ENCODE measurements at places on chromosomes 4 and X.

GRCh38 chr4:141132072-141132708 lies 1.1 kb downstream of the RNF150 start:
- DNase-seq: peak; percentile 1

- DNase-seq: no peak
Observed at GRCh38 chrX:115609621-115610020, 48.6 kb downstream of the PLS3 start.

- no peak for DNase-seq
Observed at GRCh38 chr4:146212781-146213180, 1.6 kb upstream of the REELD1 start.

- no peak for DNase-seq
Observed at GRCh38 chr4:78145008-78145407, 87.9 kb downstream of the FRAS1 start.

DNA sequence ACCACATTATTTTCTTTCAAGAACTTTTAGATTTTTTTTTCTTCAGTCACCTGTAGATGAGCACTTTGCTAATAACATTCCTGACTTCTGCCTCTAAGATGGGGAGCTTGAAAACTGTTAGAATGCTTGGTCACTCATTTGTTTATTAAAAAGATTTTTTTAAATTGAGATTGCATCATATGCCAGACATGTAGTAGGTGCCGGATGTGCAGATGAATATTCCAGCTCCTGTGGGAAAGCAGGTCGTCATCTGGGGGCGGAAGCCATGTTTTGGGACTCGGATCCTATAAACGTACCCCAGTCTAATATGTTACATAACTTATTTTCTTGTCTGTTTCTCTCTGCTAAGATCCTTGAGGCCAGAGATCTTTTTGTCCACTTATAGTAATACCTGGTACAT lies 236.8 kb downstream of the ARHGAP10 start:
- no peak for DNase-seq

DNA sequence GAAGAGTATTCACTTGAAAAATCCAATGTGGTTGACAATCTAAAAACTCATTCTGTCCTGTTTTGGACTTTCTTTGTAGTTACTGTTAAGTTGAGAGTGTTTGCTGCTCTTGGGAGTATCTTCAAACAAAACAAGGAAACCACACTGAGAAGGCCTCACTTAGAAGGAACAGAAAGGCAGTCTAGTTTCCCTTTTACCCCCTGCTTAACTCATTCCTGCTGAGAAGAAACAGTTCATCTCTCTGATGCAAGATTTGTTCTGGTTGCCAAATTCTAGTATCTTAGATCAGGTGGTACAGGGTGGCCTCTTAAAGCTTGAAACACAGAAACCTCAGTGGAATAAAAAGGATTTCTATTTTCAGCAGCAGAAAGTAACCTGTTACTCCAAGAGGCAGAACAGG lies 41.4 kb downstream of the GUCY2F start:
- no peak for DNase-seq

GRCh38 chr4:89055157-89056080 lies 1.6 kb downstream of the FAM13A start:
- DNase-seq: no peak

- DNase-seq: no peak
Observed at GRCh38 chr4:91233164-91233563, 1070.6 kb upstream of the GRID2 start.

DNA sequence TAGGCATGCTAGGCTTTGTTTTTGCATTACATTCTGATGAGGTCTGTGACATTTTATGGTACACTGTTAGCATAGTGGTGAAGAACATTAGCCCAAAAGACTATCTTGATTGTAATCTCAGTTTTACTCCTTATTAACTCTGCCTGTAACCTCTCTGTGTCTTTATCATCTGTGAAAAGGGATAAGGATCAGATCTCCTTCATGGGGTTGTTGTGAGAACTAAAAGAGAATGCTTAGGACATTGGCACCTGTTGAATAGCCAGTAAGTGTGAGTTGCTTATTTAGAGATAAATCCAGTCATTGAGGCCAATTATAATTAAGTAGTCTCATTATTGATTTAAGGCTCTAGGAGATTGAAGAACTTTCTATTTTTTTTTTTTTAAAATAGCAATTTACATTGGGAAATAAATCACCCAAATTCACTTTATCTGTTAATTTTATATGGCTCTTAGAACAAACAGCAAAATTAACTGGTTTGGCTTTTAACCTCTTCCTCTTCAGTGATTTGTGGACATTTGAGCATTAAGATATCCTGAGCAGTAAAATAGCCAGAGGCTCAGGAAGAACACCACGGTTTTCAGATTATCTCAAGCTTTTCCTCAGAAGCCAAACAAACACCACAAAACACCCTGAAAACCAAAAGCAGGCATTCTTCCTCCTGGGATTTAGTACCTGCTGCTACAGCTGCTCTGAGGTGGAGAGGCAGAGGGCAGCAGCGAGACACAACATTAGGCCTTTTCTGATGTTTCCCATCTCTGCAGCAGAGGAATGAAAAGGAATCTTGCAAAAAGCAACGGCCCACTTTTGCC lies 192.9 kb downstream of the ARHGAP10 start:
- no peak for DNase-seq

- DNase-seq: no peak
Observed at GRCh38 chr4:175805846-175806245, 6.2 kb downstream of the GPM6A start.

DNA sequence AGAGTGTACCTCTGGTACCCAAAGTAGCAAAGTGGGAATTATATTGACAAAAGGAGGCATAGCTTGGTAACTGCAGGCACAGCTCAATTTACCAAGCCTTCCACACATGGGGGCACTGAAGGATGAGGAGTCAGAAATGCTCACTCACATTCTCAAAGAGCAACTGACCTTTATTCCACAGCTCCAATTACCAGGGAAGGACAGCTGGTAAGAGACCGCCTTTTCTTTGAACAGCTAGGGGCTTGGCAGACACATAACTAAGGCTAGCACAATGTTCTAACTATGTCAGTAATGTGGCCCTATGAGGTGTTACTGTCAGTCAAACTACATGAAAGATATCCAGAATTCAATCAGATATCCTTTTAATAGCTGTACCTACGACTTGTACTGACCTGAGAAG lies 20.5 kb upstream of the STS start:
- no peak for DNase-seq

DNA sequence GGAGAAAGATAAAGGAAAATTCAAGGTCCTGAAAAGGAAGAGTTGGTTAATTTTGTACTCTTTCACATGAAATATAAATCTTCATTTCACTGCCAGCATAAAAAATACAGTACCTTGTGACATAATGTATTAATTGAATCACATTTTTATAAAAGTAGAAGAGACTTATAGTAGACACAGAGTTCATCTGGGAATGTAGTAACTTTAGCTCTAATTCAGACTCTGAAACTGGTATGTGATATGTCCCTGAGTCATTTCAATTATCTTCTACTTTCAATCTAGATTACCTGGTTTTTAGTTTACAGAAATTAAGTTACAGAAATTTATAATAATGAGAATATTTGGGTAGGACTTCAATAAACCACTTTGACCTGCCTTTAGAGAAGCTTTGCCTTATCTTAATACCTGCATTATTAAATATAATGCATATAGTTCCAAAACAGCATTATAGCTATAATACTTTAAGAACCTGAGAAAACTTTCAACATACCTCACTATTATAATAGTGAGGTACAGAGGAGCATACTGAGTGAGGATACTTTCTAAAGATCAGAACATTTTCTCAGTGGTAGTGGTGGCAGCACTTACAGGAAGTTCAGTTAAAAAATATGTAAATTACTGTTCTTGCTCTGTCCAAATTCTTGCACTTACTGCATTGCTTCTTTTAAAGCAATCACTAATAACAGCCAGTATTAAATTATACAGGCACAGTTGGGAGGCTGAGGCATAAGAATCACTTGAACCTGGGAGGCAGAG lies 11.2 kb downstream of the NEK1 start:
- DNase-seq: no peak

DNA sequence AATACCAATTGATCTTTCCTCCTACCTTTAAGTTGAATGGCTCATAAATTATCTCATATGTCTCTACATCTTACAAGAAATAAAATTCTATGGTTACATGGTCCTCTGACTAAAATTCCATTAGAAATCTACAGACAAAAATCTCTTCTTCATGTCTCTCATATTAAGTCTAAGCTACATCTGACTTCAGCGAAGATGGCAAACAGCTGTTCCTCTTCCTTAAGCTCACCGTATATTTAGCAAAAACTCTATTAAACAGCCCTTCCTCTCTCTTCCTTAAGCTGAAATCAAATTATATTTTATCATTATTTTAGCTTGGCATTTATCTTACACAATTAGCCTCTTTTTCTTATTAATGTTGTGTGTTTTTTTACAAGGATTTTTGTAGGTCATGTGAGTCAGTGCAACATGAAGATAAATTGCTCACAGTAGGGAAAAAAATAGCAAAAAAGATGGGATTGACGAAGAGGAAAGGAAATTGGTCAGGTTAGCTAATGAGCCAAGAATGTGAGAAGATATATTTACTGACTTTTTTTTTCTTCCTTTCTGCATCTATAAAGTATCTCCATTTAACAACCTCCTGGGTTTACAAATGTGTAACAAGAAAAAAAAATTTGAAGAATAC lies 2412.8 kb downstream of the ARAP2 start:
- no peak for DNase-seq

- DNase-seq: no peak
Observed at GRCh38 chrX:151030845-151031244, 47.7 kb downstream of the HMGB3 start.

DNA sequence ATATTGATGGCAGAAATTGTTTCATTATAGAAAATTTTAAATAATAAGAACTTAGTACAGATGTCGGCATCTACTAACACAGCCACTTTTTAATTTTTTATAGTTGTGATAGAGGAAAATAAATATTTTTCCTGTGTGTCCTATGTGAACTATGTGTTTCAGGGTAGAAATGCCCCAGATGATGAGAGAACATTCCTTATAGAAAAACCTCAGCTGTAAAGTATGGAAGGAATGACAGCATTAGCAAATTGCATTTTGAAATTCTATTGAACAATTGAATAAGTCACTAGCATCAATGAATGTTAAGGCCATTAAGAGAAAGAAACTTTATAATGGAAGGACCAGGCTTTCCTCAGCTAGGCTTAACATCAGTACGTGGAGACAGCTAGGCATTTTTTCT lies 149.2 kb downstream of the CFAP299 start:
- no peak for DNase-seq

GRCh38 chrX:69262036-69262936 lies 97.0 kb upstream of the PJA1 start:
- no peak for DNase-seq

- no peak for DNase-seq
Observed at GRCh38 chr4:41081847-41082246, 132.5 kb downstream of the APBB2 start.

DNA sequence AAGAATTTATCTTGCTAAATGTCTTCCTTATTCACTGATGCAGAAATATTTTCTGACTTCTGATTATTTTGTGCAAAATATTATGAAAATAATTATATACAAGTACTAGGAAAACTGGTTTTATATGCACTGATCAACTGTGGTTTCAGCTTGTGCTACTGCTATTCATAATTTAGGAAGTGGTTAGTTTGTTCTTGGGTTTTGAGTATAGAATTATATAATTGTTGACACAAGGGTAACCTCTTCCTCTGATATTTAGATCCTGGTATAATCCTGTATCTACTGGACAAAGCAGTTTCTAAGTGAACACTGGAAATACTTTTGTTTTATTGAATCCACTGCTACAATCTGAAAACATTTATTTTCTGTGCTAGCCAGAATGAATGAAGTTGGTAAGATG lies 182.8 kb downstream of the PDGFC start:
- no peak for DNase-seq

DNA sequence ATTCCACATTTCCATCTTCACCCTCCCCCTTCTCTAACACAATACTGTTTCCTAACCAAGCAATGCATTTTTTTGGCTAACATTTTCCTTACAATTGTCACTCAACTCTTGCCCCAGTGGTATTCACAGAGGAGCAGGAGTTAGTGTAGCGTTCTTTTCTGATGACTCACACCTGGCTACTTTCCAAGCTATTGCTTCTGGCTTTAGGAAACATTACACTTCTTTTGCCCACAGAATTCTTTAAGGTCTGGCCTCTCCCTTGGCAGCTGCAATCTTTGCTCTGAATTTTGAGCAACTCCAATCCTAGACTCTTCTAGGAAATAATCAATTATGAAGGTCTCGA lies 27.5 kb upstream of the PDGFC start:
- DNase-seq: no peak

- no peak for DNase-seq
Observed at GRCh38 chrX:119374736-119375135, 24.4 kb upstream of the SLC25A43 start.

DNA sequence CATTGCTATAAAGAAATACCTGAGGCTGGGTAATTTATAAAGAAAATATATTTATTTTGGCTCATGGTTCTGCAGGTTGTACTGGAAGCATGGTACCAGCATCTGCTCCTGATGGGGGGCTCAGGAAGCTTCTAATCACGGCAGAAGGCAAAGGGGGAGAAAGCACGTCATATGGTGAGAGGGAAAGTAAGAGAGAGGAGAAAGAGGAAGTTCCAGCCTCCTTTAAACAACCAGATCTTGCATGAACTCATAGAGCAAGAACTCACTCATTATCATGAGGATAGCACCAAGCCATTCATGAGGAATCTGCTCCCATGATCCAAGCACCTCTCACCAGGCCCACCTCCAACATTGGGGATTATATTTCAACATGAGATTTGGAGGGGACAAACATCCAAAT lies 125.0 kb upstream of the GRPR start:
- DNase-seq: no peak

DNA sequence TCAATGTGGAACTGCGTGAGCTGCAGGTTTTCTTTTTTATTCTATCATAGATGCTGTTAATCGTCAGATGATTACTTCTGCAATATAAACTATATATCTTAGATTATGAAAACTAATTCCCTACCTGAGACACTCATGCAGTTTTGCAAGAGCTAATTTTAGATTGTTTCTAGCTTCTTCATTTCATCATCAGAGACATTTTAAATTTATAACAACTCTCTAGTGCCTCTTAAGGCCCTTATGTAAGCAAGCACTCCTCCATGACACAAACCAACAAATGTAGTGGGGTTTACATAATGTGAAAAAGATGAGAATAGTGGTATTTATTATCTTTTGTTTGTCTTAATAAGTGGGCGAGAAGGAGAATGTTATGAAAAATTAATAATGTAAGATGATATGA lies 170.2 kb upstream of the ETNPPL start:
- DNase-seq: no peak

DNA sequence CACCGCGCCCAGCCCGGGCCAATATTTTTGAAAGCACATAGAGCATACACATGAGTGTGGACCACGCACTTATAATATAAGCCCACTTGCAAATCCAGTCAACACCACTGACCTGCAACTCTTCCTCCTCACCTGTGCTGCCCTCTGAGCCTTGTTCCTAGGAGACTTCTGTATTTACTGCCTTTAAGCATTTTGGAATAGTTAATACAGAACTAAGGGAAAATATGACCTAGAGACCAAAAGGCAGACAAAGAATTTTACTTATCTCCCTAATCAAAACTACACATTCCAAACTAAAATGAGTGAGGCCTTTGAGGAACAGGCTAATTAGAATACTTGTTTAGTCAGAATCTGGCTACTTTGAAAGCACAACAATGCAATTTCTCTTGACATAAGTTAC lies 89.1 kb downstream of the RELL1 start:
- no peak for DNase-seq

Data from stimulated activated CD4-positive, alpha-beta T cell treated with anti-CD3 and anti-CD28 coated beads, Interleukin-4, amount 100 ng/mL, for 1 hour (primary cell).